CD4-positive, alpha-beta T cell treated with Interleukin-2 at 100 ng/mL for 4 hours (primary cell): ENCODE measurements at places on chromosomes 1 and 21.

- DNase-seq: no peak
Measured at GRCh38 chr1:204756811-204757210, 71.3 kb upstream of the LRRN2 start.

DNA sequence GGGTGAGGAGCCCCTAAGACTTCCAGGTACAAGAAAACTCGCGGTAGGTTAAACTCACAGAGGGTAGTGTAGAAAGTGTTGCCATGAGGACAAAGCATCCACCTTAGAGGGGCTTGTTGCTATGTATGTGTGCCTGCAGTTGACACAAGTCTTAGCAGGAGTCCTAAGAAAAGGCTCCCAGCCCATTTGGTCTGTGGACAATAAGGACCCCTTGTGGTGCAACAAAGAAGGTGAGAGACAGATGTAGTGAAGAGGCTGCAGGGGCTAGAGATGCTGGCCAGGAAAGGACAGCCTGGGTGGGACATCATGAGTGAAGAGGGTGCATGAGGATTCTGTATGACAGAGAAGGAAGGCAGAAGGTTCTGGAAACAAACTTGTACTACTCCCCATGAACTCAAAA is 36.3 kb upstream of the IL10 start:
- peak; percentile 64 for DNase-seq

DNA sequence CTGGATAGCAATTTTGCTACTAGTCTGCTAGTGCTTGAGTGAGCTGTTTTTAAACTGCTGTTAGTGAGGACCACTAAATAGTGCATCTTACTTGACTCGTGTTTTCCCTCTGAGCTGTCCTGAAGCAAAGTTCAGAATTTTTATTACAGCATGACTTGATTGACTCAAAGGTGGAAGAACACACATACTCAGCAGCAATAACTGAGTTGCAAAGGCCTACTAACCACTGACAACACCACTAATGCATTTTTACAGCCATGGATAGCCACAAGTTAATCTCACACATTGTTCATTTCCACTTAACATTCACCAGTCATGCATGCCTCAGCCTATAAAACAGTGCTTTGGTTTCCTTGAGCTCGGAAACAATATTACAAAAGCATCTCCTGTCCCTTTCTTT is 148.7 kb downstream of the RUNX1 start:
- DNase-seq: no peak

- no peak for DNase-seq
Measured at GRCh38 chr1:55194851-55195250, 20.3 kb downstream of the USP24 start.

GRCh38 chr1:226912587-226913176 is 27.4 kb upstream of the COQ8A start:
- peak; percentile 23 for DNase-seq

- no peak for DNase-seq
Measured at GRCh38 chr1:182664296-182664695, 20.1 kb downstream of the RGS8 start.

- no peak for DNase-seq
Measured at GRCh38 chr1:160540859-160541233, 17.8 kb upstream of the SLAMF6 start.

GRCh38 chr1:16397120-16397519 is 30.1 kb downstream of the SZRD1 start:
- no peak for DNase-seq

- no peak for DNase-seq
Measured at GRCh38 chr1:204293605-204294337, 66.0 kb downstream of the PLEKHA6 start.

- DNase-seq: no peak
Measured at GRCh38 chr1:34982820-34983376, 2.2 kb downstream of the TMEM35B start.

GRCh38 chr1:169999331-169999741 is 75.2 kb downstream of the KIFAP3 start:
- DNase-seq: no peak

DNA sequence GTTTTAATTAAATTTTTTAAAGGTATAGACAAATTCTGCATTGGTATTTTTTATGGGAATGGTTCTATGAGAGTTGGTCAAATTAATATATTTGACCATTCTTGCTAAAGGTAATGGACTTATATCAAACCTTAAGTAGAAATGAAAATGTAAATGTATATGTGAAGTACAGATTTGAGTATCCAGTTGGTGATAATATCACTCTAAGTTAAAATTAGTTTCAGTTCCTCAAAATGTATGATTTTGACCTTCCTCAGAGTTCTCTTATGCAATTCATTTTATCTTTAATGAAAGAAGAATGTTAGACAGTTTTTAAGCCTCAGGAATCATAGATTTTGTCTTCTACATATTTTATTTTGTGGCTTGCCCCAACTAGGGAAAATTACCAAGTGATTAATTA is 1291.5 kb upstream of the B3GALT2 start:
- no peak for DNase-seq

GRCh38 chr1:2009101-2010053 is 5.8 kb upstream of the CFAP74 start:
- no peak for DNase-seq

GRCh38 chr1:19416921-19417470 is 68.3 kb downstream of the CAPZB start:
- no peak for DNase-seq

- DNase-seq: no peak
Measured at GRCh38 chr1:90187323-90187585, 192.3 kb downstream of the ZNF326 start.

- DNase-seq: no peak
Measured at GRCh38 chr1:65255035-65255655, 54.2 kb upstream of the DNAJC6 start.

- no peak for DNase-seq
Measured at GRCh38 chr1:67956116-67956515, 94.3 kb downstream of the DIRAS3 start.

DNA sequence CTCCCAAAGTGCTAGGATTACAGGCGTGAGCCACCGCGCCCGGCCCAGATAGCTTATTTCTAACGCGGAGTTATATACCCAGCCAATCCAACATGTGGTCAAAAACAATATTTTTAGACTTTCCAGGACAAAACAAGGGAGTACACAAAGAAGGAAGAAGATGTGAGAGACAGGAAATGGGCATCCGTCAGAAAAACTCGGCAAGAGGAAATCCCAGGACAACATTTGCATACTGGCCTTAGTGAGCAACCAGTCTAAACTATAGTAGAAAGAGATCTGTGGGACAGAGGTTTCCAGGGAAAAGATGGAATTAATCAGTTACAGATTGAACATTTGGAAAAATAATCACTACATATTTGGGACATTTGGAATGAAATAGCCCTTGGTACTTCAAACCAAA is 11.4 kb downstream of the ARMH1 start:
- no peak for DNase-seq

GRCh38 chr1:87794788-87795614 is 466.3 kb downstream of the LMO4 start:
- DNase-seq: no peak

DNA sequence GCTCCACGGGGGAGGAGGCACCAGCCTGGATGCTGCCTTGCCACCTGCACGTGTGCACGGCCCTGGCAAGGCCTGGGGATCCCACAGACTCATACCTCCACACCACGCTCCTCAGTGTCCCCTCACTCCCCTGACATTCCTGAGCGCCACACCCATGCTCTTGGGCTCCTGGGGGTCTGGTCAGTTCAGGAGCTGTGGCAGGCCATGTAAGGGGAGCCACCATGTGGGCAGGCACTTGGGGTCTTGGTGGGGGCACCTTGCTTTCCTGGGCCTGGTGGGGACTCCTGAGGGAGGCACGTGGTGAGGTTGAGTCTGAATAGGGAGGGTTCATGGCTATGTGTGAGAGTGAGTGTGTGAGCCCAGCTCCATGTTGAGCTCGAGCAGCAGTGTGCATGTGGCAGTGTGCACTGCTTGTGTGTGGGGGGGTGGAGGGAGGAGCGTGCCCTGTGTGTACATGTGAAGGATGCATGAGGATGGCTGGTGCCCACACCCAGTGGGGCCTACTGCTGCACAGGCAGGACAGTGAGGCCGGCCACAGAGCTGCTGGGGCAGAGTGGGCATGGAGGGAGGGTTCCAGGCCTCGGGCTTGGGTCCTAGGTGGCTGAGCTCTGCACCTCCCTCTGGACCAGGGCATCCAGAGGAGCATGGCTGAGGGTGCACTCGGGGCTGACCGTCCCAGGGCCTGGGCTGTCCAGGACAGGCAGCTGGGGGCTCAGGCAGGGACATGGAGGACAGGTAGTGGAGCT is 1.6 kb downstream of the GJC2 start:
- no peak for DNase-seq

GRCh38 chr1:208219098-208219658 is 25.0 kb downstream of the PLXNA2 start:
- DNase-seq: no peak

GRCh38 chr1:55586771-55587170 is 371.6 kb upstream of the USP24 start:
- DNase-seq: no peak

GRCh38 chr1:91637539-91637994 is 136.9 kb downstream of the CDC7 start:
- DNase-seq: no peak
